ENCODE measurements at places on chromosomes 13 and 19.

- DNase-seq, result no peak
Observed at GRCh38 chr13:51772781-51773180, 31.2 kb downstream of the DHRS12 start.

DNA sequence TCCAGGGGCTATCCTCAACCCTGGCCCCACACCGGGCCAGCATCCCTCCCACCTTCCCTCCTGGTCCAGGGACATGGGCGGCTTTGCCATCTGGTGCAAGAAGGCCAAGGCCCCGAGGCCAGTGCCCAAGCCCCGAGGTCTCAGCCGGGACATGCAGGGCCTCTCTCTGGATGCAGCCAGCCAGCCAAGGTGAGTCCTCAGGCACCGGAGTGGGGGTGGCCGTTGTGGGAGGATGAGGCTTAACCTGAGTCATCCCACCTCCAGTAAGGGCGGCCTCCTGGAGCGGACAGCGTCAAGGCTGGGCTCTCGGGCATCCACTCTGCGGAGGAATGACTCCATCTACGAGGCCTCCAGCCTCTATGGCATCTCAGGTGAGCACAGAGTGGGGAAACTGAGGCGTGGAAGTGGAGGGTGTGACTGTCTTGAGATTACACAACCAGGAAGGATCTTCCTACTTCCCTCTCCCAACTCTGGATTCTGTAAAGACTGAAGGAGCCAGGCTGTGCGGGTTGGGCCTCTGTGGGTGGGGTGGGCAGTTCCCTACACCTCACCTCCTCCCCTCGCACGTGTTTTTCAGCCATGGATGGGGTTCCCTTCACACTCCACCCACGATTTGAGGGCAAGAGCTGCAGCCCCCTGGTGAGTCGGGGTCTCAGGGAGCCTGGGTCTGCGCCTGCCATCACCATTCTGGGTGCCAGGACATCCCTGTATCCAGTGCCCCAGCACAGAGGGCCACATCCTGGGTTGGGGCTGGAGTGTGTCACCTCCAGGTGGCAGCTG is 3.8 kb downstream of the MVB12A start:
- no peak for DNase-seq

DNA sequence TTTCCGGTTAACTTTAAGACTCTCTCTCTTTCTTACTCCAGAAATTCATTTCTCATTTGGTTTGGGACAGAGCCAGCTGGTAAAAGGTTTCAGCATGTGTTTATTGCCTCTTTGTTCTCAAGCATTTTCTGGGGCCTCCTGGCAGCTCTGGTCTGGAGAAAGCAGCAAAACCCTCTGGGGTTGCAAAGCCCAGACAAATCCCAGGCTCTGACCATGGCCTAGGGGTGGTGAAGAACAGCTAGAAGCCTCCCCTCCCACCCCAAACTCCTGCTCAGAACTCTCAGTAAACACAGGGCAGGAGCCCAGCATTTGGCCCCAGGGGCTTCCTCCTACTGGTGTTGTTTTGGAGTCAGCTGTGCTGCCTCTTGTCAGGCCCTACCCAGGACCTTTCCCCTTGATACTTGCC is 124.2 kb upstream of the SERP2 start:
- DNase-seq, result no peak

DNA sequence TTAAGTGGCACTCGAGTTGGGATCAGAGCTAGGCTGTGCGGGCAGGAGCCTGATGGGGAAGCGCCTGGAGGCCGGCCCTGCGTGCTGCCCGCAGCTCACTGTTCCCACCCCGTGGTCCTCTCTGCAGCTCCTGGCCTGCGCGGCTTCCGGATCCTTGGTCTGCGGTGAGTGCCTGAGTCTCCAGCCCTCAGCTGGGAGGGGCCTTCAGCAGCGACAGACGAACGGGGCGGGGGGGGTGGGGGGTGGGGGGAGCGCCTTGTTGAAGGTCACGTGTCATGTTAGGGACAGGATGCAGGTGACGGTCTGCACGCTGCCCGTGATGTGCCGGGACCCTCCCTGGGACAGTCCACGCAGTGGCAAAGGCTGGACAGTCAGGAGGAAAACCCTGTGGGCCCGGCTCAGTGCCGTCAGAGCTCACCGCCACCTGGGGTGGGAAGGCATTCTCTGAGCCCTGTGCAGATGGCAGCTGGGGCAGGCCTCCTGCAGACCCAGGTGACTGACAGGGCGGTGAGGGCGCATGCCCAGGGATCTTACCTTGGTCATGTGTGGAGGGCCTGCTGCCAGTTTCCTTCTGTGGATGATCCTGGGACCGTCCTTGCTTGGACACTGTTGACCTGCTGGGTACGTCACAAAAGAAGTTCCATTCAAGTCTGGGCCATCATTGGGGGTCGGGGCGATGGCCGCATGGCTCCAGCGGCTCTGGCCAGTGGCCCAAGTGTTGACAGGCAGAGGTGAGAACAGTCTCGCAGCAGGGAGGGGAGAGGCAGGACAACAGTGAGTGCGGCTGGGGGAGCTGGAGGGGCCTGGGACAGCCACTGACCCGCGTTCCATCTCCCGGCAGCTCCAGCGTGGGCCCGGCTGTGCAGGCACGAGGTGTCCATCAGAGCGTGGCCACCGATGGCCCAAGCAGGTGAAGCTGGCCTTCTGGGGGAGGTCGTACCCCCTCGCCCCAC is 4.3 kb downstream of the NDUFS7 start:
- DNase-seq, result no peak

- DNase-seq, result no peak
Observed at GRCh38 chr19:33621811-33622504, at the start of gene CHST8. TSS of gene CHST8 (plus strand) at chr19:33621953. CDS start at chr19:33689262, 67,309 bp downstream.

DNA sequence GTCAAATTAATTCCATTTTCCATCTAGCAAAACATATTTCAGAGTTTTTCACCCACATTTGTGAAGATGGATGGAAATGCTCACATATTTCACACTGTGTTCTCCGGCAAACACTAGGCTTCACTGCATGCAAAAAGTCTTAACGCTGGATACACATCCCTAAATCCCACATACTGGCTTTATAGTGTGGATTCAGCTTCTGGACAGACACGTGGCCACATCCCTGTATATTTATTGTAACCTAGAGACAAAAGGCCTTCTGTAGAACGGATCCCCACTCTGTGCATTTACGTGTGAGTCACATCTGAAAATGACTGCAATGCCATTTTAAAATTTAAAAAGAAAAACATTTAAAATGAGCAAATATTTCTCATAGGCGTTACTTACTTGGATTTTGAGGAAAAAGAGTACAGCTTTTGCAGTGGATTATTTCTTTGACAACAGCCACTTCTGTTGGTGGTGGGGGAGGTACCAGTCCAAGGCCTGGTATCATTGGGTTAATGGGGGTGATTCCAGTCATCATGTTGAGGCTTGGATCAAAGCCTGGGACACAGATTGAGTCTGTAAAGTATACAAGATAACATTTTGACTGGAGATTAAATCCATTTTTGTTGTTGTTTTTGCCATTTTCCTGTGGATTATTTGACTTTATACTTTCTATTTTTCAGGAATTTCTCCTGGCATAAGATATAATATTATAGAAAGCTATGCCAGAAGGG is 337.7 kb downstream of the DNAJC15 start:
- DNase-seq, result no peak

- DNase-seq, result no peak
Observed at GRCh38 chr13:111850458-111850857, 216.5 kb upstream of the SOX1 start.

DNA sequence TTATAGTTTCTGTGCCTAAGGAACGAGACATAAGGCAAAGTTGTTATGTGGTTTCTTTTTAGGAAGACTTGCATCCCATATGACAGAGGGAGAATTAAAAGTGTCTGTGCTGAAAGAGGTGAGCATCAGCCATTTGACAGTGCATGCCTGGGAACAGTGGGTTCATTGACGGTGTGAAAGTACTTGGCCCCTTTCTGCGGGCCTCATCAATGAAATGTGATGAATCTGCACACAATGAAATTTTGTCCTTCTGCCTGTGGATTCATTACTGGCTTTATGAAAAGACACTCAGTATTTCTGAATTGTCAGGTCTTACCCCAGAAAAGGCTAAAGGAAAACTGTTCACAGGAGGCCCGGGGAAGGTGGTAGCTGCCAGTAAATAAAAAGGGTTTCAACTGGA is 295.8 kb downstream of the FOXO1 start:
- DNase-seq, result no peak

DNA sequence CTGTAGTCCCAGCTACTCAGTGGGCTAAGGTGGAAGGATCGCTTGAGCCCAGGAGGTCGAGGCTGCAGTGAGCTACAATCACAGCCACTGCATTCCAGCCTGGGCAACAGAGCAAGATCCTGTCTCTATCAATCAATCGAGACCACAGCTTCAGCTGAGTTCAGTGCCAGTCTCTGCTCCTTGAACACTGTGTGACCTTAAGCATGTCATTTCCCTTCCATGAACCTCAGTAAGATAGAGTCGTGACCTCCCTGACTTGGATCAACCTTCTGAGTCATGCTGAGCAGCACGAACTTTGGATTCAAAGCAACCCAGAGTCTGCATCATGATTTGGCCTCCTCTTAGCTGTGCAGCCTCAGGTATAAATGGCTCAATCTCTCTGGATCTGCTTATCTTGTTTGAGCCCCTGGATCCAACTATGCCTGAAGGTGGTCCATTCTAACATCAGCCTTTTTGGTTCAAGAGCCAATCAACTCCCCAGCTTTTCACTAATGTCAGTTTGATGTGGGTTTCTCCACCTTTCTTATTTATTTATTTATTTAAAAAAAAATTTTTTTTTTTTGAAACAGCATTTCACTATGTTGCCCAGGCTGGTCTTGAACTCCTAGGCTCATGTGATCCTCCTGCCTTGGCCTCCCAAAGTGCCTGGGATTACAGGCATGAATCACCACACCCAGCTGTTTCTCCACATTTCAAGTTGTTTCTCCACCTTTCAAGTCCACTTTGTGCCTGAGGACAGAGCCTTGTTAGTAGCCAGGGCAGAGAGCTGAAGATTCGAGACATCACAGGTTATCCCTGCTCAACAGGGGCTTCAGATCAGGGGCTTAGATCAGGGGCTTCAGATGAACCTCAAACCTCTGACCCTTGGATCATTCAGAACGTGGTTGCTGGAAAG is 26.4 kb downstream of the PTPRS start:
- no peak for DNase-seq

GRCh38 chr13:57470491-57470890 is 161.1 kb upstream of the PCDH17 start:
- no peak for DNase-seq

DNA sequence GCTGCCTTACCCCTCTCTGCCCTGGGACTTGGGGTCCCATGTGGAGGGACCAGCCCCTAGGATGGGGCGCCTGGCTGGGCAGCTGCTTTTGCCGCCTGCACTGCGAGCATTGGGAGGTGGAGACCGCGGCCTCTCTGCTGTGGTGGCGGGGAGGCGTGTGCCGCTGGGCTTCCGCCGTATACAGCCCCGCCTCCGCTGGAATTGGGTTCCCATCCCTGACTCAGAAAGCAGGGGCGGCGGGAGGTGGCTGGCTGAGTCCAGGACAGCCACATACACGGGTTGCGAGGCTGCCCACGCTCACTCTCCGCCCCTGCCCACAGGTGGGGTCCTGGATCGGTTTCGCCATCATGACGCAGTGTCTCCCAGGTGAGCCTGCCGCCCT is 6.6 kb downstream of the NDUFB7 start:
- no peak for DNase-seq

GRCh38 chr13:96967248-96967745 is 27.0 kb downstream of the OXGR1 start:
- no peak for DNase-seq

DNA sequence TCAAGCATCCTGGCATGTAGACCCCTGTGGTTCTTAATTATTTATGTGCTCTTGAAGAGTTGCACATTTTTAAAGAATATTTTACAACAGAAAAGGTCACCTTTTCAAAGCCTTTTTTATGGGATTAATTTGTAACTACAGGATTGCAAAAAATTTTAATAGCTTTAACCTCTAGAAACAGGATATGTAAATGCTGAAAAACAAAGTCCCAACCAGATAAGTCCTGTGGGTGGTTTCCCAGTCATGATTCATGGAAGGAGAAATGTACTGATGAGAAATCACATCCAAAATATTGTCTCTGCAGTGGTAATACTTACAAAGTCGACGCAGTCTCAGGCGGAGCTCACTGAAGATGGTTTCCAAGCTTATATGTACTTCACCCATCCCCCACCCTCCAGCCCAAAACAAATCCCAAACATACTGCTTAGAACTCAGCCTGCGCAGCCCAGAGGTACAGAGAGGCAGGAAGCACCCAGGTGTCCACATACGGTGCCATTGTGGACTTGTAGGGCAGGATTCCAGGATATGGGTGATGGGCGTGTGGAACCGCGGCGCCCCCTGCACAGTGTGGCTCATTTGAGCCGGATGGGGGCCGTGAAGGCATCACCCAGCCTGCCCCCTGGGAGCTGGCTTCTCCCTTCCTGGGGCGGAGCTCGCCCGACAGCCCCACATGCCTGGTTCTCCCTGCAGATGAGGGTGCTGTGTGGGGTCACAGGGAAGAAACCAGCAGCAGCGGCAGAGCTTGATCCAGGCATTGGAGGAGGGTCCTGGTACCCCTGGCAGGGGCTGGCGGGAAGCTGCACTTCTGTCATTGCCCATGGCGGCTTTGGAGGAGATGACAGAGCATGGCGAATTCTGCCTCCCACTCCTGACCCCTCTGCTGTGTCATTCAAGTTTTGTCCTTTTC is 101.2 kb downstream of the ATP11A start:
- no peak for DNase-seq

DNA sequence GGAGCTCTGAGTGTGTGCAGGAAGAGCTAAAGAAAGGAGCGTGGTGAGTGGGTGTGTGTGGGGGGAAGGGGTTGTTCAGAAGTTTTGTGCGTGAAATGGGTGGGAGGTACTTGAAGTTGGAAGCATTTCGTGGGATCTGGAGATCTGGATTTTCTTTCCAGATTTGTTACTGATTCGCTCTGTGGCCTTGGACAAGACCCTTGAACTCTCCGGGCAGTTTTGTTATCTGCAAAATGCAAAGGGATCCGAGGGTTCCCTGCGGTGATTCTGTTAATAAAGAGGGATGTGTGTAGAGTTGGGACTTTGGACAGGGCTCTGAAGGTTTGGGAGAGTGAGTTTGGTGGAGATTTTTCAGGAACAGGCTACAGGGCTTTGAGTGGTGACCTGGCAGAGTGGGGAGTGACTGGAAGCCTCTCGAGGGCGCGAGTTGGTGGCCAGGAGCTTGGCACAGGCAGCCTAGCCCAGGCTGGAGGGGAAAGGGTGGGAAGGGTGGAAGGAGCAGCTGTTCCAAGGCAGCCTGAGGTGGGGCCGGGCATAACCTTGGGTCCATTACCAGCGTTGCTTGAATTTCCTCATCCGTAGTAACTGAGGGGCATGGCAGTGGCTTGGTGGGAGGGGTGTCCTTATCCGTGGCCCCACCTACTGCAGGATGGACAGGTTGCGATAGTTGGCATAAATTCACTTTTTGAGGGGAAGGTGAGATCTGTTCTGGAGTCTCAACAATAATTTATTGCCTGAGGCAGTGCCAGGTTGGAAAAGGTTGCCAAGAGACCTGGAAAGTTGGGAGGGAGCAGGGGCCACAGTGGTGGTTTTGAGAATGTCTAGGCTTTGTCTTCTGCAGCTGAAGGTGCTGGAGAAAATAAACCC is 2.1 kb downstream of the ACTN4 start:
- DNase-seq, result no peak

GRCh38 chr19:55654868-55655647 is at the start of gene U2AF2:
TSS of gene U2AF2 (plus strand) at chr19:55655035. CDS start at chr19:55655105, 70 bp downstream.
- peak; percentile 95 for DNase-seq

DNA sequence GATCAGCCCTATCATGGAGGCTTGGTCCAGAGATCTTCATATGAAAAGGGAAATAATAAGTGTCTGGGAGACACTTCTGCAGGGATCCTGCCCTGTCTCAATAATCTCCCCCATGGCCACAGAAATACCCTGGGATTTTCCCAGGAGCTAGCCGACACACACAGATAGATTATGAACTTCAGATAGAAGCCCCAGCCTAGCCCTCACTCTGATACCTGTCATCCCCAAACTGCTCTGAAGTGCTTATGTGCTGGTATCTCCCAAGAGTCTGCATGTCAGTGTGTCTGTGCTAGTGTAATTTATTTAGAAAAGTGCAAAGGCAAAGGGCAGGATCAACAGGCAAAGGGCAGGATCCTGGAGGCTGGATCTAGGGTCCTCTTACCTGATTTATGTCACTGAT is 38.7 kb upstream of the ZNF766 start:
- DNase-seq, result no peak
